ENCODE measurements at places on chromosomes 5 and 9. TPM values are rescaled to one million over a fixed set of nuclear protein-coding genes. Genes with fewer than 3 reads are reported as not detected.

CTSV gene
- total RNA-seq, result 1.1 TPM

LIFR gene
- total RNA-seq, result 37.4 TPM

FAM200C gene
- 1.9 TPM for total RNA-seq

SLC34A1 gene
- total RNA-seq, result not detected

PCDHGA10 gene
- 3.1 TPM for total RNA-seq

CD14 gene
- total RNA-seq, result 0.26 TPM

PCDHGA9 gene
- 1.8 TPM for total RNA-seq

All from pulmonary artery endothelial cell (primary cell).